ENCODE measurements at places on chromosomes 6 and 20.

DNA sequence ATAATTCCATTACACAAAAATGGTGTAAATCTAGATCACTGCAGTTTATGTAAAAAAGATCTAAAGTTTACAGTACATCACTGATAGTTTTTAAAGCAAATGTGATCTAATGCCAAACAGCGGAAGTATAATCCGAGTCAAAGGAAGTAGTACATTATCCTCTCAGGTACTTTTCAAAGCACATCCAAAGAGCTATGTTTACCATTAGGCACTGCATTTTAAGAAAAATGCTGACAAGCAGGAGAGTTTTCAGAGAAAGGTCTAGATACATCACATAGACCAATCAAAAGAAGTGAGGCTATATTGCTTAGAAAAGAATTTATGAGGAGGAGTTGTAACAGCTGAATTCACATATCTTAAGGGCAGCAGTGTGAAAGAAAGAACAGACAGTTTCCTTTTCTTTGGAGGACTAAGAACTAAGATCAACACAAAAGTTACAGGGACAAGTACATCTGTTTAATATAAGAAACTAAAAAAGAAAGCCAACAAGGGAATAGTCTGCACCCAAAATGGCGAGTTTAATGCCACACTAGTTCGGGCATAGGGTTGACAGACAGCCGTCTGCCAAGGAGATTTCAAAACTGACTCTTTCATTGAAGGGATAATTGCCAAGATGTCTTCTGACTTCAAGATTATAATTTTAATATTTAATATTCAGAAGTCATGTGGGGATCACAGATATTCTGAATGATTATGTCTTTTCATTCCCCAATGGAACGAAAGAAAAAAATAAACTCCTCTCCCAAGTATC is 1.4 kb downstream of the ZNF184 start:
- DNase-seq = no peak

DNA sequence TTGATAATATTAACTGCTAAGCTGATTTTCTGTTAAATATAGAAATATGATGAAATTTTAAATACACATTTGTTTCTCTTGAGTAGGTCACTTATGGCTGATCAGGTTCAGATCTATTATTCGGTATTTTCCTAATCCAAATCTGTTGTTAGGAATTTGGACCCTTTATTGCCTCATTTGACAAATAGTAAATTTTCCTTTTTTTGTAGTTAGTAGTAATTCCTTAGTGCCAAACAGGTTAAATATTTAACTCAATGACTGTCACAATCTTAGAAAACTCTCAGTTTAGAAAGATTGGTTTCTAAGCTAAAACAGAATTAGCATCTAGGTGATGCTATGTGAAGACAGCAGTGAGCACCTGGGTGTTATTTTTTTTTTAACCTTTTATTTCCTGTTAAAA is 1598.9 kb downstream of the KHDRBS2 start:
- no peak for DNase-seq

- no peak for DNase-seq
Measured at GRCh38 chr20:10228330-10228729, 9.7 kb downstream of the SNAP25 start.

DNA sequence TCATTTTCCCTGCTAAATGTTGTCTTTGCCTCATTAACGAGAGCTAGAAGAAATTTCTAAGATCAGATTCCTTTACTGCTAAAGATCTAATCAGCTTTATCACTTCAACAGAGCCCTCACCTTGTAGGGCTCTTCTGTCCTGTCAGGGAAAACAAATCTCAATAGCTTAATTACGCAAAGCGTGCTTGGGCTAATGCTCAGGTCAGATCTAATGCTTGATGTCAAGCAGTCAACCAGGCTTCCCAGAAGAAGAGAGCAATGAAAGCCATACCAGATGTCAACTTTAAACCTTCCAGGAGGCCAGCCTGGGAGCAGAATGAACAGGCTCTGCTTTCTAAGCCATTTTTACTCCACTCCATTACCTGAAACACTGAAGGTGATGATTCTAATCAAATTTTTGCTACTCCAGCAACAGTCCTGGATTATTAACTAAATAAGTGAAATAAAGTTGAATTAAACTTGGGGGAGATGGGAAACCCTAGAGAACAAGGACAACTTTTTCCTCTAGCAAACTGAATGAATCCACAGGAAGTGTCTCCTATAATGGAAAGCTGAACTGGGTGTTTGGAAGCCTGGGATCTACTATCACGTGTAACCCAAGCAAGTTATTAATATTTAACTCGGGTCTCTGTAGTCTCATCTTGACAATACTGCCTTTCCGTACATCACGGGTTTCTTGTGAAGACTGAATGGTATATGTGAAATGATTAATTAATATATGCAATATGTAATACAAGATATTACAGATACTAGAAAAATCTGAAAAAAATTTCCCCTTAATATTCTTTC is 273.7 kb downstream of the PTPRK start:
- DNase-seq = no peak

- no peak for DNase-seq
Measured at GRCh38 chr6:32047539-32047854, 9.3 kb downstream of the CYP21A2 start.

- no peak for DNase-seq
Measured at GRCh38 chr20:38126932-38127621, 38.0 kb downstream of the TGM2 start.

GRCh38 chr20:38581830-38582358 is 897 bp downstream of the ADIG start:
- no peak for DNase-seq

DNA sequence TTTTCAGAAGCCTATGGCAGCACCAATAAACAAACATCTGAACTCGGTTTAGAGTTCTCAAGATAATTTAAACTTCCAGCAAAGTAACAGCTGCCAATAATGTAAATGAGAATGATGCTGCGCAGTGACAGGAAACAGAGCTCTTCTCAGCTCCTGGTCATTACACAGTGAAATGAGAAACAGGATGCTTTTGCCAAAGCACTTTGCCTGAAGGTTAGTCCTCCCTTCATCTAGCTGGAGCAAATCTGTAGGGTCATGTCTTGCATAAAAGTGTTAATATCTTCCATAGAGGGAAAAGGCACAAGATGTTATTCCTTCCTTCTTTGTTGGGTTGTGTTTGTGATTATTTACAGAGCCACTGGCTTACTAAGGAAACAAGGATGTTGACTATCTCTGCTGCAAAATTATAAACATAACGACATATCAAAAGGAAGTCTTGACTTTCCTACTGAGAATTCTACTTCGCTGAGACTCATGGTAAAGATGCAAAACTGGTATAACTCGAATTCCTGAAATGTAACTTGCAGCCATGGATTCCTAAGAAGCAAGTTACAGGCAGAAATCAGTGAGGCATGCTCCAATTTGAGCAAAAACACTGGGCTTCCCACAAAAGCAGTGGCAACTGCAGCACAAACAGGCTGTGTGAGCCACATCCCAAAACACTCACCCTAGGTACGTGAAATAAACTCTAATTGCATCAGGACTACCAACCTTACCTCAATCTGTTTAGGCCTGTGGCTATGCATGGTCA is 102.5 kb upstream of the BEND6 start:
- DNase-seq = no peak

DNA sequence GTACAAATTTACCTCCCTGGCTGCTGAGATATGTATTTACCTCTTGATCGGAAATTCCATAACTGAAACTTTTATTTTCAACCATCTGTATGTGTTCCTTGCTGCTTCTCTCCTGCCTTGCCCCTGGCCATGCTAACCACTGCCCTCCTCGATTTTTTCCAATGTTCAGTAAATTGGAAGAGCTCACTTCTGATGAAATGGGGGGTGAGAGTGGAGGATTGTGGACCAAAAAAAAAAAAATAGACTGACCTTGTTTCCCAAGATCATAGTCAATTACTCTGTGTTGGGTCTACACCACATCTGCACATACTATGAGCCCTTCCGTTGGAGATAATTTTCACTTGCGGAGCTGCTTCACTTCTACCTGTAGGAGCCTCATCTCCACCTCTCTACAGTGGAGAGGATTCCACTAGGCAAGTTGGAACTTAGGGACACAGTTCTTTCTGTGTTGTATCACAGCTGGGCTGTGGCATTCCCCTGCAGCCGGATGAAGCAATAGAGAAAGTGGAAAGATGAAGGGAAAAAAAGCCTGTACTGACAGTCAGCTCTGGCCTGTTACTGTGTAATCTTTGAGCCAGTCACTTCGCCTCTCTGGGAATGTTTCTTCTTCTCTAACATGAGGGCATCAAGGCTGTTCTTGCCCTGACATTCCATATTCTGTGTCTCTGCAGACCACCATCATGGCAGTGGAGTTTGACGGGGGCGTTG is 1.6 kb downstream of the PSMB9 start:
- no peak for DNase-seq

DNA sequence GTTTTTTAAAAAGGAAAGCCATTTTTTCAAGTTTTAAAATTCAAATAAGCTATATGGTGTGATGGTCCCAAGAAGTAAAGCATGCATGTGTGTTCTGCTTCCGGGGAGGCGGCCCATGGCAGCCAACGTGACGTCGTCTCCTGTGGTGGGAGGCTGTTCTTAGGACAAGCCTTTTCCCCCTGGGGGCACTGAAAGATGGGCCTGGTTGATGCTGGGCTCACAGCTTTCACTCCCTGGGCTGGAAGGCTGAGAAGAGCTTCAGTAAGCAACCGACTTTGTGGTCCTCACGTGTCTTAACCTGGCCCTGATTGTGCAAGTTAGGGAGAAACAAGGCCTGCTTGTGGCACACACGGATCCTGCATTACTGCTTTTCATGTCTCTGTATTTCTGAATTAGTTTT is 84.1 kb downstream of the SMOC2 start:
- DNase-seq = no peak

GRCh38 chr20:5191829-5192569 is 65.2 kb downstream of the CDS2 start:
- no peak for DNase-seq

DNA sequence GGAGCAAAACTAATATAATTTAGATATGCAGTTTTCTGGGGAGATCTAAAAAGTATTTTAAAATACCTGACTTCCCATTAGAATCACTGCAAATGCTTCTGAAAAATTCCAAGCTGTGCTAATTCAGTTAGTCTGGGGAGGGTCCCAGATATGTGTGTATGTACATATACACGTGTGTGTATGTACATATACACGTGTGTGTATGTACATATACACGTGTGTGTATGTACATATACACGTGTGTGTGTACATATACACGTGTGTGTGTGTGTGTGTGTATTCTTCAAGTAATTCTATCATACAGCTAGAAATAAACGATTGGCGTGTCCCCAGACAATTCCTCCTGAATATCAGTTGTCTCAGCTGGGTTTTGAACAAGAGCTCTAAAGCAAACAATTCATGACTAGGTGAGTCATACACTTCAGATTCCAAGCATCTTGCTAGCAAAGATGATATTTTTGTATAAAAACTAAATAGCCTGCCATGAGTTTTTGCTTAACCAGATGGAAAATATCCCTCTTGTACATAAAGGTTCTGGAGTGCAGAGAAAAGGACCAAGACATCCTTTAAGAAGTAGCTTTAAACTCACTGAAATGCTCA is 58.2 kb downstream of the SPACA1 start:
- DNase-seq = no peak

DNA sequence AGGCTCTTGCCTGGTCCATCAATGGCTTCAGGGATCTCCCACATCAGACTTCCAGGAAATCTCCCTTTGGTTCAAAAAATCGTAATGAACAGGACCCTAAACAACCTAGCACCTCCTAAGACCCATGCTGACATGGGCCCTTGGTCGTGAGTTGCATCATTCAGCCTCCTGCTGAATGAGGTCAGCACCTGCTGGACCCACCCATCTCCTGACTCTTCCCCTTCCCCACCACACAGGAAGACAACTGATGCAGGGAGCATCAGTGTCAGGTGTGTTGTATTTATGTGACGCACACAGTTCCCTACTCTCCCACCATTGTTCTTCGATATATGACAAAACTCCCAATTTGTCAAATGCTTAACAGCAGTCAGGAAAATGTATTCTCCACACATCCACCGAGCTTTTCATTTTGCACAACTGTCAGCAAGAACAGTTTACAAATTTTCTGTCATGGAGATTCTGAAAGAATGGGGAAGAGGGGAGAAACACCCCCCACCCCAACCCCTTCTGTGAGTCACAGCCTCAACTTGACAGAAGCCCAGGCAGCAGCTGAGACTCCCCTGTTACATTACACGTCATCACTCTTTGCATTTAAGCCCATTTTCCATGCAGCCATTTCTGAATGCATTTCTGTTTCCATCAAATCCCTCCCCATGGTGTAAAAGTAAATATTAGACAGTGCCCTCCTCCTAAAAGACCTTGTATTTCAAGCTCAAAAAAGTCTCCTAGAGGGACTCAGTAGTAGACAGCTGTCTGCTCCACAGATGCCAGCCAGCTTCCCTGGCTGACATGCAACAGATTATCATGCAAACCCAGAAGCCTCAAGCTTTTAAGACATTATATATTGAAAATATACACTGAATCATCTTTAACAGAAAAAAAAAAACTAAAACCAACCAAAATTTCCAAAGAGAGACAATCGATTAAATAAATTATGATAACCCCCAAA is 577.5 kb downstream of the PTPRT start:
- no peak for DNase-seq

GRCh38 chr20:54221353-54221752 is 13.5 kb downstream of the PFDN4 start:
- DNase-seq = no peak
